NCI-H2171 (cell line): ENCODE measurements at places on chromosomes 12 and 14.

DNA sequence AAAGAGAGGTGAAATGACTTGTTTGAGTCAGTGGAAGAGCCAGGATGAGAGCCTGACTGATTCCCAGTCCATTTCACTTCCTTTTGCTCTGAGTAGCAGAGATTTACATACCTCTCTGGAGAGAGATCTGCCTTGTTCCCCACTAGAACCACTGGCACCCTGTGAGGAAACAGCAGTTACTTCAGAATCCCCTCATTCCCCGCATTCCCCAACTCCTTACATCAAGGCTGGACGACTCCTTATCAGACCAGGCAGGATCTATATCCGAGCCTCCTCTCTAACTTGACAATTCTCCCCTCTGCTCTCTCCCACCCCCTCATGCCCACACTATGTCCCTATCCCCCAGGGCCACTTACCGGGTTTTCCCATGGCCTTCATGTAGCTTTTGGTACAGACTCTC lies 3.7 kb downstream of the RHEBL1 start:
- DNase-seq: no peak

DNA sequence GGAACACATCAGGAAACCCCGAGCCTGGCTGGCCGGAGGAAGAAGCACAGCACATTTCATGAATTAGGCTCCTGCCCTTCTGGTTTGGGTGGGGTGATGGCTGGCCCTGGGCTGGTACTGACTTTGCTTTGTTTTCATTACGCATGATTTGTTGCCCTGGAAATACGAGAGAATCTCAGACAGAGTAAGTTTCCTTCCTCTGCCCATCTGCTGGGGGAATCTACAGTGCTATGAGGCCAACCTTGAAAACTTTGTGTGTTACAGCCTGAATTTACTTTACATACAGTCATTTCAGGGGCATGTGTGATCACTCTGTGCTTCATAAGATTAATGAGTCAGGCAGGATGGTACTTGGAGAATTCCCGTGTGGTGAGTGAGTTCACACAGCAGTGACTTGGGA lies 20.5 kb upstream of the SLC5A8 start:
- no peak for DNase-seq

DNA sequence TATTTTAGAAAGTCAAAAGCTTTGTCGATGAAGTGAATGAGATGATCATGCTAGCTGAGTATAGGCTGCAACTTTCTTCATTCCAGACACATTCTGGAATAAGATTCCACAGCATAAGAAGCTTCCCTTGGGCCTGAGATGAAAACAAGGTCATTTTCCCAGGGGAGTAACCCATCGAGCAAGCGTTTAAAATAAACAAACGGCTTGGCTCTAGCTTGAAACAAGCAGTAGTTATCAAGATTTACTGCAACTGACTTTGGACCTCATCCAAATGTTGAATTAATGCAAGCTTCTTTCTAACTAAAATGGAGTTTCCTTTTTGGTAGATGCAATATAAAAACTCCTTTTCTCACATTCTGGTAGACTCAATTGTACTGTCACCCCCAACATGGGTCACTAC lies 23.0 kb downstream of the KCNJ8 start:
- no peak for DNase-seq

DNA sequence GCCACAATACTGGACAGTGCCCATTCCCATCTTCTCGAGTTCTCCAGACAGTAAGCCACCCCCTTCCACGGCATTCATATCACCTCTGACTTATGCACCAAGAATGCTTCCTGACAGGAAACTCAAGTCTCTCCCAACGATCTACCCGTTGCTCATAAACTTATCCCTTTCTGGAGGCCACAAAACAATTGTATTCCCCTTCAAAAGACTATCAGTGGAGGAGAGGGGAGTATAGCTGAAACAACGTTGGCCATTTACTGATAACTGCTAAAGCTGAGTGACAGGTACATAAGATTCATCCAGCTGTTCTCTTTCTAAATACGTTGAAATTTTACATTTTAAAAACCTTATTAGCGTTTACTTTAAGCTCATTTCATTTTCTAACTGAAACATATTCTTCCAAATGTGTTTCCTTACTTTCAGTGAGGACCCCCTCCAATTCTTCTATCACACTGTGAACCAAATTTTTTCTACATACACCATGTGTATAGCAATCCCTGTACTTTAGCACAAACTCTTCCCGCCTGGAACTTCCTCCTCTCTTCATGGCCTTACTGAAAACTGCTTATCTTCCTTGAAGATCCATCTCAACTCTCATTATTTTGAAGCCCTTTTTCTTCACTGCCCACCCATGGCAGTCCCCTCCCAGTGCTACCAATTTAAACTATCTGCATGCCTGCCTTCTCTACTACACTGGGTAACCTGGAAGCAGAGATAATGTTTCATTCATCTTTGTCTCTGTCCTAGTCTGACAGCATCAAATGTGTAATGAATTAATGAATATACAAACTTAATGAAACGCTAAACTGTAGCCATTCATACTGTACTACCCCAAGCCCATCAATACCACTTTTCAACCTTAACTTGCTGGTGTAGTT lies 28.8 kb downstream of the ATXN2 start:
- no peak for DNase-seq

- no peak for DNase-seq
These were observed 245.5 kb downstream of the PHLDA1 start for GRCh38 chr12:75786070-75786469.
